ENCODE measurements at places on chromosomes 5 and 9.
A peak's percentile ranks its signal among the peaks of the same experiment; 100 is the strongest.

- no peak for DNase-seq
Measured at GRCh38 chr5:96922499-96923244, 13.2 kb upstream of the LNPEP start.

DNA sequence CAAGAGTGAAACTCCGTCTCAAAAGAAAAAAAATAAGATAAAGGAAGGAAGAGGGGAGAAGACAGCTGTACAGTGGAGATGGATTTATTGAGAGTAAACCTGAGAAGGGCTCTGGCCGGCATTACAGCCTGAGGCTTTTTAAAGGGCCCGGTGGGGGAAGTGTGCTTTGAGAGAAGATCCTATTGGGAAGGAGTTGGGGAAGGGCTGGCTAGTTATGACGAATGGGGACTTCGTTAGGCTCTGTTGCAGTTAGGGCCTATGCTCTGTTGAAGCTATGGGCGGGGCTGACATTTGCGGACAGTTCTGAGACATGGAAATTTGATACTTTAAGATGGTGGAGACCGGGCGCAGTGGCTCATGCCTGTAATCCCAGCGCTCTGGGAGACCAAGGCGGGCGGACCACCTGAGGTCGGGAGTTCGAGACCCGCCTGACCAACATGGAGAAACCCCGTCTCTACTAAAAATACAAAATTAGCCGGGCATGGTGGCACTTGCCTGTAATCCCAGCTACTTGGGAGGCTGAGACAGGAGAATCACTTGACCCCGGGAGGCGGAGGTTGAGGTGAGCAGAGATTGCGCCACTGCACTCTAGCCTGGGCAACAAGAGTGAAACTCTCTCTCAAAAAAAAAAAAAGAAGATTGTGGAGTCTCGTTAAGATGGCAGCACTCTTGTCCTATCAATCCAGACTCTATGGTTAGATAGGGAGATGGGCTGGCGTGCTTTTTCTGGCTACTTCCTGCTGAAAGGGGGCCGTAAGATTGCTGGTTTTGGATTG lies 33.2 kb downstream of the C9orf50 start:
- no peak for DNase-seq

GRCh38 chr5:9168791-9169556 lies 376.9 kb downstream of the SEMA5A start:
- no peak for DNase-seq

- DNase-seq, result no peak
Measured at GRCh38 chr5:73388740-73389139, 59.8 kb downstream of the FOXD1 start.

- DNase-seq, result no peak
Measured at GRCh38 chr5:142821733-142822487, 51.7 kb downstream of the ARHGAP26 start.

GRCh38 chr5:103829585-103829984 lies 267.0 kb upstream of the NUDT12 start:
- peak; percentile 11 for DNase-seq

DNA sequence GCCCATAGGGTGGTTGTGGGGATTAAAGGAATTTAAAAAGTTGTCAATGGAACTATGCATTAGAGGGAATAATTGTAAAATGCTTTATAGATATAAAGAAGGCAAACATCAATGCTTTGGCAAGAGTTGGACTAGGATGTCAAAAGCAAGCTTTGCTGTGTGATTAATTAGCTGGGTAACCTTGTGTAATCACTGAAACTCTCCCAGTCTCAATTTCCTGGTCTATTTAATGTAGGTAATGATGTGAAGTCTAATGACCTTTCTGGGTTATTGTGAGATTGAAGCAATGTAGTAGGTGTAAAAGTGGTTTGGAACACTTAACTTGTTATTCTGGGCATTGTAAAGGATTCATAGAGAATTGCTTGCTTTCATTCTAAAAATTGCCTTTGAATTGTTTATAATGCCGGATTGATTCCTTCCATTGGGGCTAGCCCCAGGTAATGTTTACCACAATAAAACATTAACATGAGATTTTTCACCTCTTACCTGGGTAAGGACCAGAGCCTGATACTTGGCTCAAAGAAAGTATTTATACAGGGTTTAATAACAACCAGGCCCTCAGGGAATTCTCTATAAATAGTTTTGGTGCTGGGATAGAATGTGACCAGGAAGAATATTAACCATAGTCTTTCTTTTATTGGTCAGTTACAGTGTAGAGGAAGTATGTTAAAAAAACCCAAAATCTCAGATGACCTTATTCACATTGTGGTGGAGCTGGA lies 30.0 kb upstream of the CLINT1 start:
- no peak for DNase-seq

GRCh38 chr5:20678814-20679298 lies 690.9 kb upstream of the CDH18 start:
- peak; percentile 0 for DNase-seq

GRCh38 chr5:54251981-54252380 lies 58.4 kb downstream of the ARL15 start:
- DNase-seq, result no peak

DNA sequence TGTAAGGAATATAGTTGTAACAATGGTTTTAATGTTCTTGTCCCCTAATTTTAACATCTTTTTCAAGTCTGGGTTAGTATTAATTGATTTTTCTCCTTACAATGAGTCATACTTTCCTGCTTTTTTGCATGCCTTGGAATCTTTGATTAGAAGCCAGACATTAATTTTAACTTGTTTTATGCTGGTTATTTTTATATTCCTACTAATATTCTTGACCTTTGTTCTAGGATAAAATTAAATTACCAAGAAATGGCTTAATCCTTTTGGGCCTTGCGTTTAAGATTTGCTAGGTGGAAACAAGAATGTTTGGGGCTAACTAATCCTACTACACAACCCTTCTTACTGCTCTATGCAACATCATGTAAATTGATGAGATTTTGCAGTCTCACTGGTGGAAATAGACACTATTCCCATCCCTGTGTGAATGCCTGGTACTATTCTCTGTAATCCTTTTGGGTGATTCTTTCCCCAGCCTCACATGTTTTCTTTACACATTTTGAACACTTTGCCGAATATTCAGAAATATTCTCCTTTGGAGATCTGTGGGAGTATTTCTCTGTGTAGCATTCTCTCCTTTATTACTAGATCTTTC lies 47.2 kb downstream of the ZCCHC7 start:
- no peak for DNase-seq

DNA sequence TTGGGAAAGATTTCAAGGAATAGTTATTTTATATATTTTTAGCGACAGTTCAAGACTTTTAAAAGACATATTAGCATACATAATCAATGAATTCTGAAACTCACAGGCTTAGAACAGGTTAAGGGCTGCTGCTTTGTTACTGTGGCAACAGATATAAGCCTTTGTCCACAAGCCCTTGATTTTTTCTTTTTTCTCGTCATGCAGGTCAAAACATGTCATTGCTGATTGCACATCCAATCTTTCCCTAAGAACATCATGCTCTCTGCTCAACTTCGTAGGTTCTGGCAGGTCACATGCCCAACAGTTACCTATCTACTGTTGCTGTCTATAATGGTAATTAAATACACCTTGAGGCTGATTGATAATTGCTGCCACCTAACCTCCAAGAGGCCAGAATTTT lies 172.5 kb upstream of the PTPRD start:
- DNase-seq, result no peak

DNA sequence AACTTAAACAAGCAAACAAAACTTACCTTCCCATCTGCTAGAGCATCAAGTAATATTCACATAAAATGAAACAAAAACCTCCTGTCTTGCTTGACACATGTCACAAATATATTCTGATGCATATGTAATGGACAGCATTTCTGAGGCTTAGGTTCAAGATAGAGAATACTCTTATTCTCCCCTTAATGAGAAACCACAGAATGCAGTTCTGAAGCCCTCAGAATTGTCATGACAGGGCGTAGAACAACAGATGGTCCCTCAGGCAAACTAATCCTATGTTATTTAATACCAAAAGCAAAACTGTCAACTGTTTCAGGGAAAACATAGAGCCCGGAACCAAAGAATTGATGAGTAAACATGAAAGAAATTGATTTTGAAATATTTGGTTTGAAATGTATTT lies 229.9 kb upstream of the RIOK2 start:
- no peak for DNase-seq

GRCh38 chr5:59587489-59588337 lies 305.8 kb downstream of the PDE4D start:
- peak; percentile 14 for DNase-seq

DNA sequence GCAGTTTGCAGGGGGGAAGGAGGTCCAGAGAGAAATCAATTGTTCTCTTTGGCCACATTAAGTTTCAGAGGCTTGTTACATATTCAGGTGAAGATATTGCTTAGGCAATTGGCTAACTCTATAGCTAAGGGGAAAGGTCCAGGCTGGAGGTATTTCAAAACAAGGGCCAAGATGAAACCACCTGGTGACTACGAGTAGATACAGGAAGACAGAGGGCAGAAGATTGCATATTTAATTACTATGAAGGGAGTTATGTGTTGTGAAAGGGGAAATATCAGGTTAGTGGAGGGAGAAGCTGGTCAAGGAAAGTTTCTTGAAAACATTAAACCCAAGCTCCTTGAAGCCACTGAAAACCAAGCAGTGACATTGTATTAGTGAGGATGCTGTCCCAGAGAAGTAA lies 1.9 kb upstream of the RAD23B start:
- no peak for DNase-seq

GRCh38 chr5:116137544-116138378 lies 52.9 kb downstream of the COMMD10 start:
- peak; percentile 60 for DNase-seq

- DNase-seq, result no peak
Measured at GRCh38 chr5:14036947-14037346, 92.5 kb upstream of the DNAH5 start.

- DNase-seq, result no peak
Measured at GRCh38 chr9:91089405-91090129, 272.2 kb downstream of the AUH start.

DNA sequence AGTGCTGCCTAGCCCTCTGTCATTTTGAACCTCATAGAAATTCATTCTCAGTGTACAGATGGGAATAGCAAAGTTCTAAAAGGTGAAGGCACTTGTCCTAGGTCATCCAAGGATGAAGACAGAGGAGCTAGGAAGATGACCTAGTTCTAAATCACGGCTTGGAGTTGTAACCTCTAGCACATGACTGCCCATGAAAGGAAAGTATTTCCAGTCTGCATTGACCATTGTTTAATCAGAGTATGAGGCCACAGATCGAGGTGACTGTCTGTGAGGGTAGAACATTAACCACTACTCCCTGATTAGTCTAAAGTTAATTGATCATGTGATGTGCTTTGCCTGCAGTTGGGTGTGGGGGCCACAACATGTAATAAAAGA lies 674 bp upstream of the TNFSF15 start:
- DNase-seq, result no peak

- no peak for DNase-seq
Measured at GRCh38 chr9:87370049-87370685, 127.5 kb upstream of the DAPK1 start.

DNA sequence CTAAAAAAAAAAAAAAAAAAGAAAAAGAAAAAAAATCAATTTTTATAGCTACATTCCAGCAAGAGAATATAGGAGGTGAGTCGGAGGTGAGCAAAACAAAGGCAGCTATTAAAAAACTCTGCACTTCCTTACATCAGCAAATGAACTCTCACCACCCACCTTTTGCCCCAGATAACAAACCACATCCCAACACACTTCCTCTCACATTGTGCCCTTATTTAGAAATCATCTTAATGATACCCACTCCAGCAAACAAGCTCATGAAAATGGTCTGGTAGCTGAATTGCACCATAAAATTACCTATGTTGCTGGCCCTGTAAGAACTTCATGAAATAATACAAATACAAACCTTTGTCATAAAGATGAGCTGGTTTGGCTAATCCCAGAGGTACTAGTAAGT lies 82.9 kb downstream of the CEMIP2 start:
- DNase-seq, result no peak

GRCh38 chr9:1941989-1942388 lies 73.2 kb upstream of the SMARCA2 start:
- no peak for DNase-seq

DNA sequence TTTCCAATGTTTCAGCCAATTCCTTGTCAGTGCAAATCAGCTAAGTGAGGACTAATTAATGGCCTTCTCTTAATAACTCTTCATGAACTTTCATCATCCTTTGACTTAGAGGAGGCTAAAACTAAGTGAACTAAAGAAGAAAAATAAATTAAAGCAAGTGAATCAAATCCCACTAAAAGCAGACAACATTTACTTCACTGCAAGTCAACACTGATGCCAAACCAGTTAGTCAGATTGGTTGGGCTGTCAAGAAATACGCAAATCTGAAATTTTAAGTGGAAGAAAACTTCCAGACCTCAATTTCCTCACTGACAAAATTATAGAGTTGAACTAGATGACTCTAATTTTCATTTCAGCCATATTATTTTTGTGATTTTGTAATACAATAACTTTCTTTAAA lies 137.2 kb upstream of the PRLR start:
- DNase-seq, result no peak

- DNase-seq, result peak; percentile 68
Measured at GRCh38 chr9:19160085-19160484, 32.8 kb upstream of the PLIN2 start.

GRCh38 chr9:135154050-135154615 lies 66.7 kb downstream of the OLFM1 start:
- no peak for DNase-seq

- no peak for DNase-seq
Measured at GRCh38 chr5:174044466-174045254, 846 bp upstream of the NSG2 start.

GRCh38 chr9:1721196-1721595 lies 294.0 kb upstream of the SMARCA2 start:
- no peak for DNase-seq

DNA sequence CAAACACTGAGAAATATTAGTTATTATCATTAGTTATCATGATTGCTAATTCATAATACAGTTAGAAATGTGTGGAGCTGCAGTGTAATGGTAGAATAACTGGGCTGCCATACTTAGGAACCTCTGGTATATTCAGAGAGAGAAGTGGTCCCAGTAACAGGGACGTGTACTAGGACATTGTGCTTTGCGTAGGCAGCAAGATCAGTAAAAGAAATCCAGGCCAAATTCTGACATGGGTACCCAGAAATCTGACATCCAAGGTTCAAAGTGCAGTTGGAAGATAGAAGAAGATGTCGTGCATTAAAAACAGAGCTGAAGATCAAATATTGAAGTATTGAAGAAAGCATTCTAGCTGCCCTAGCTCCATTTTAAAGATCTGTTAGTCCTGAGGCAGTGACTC lies 1160.7 kb upstream of the DMAC1 start:
- no peak for DNase-seq

- DNase-seq, result peak; percentile 73
Measured at GRCh38 chr5:60945813-60946187, 795 bp downstream of the NDUFAF2 start.

- no peak for DNase-seq
Measured at GRCh38 chr5:164098531-164098930, 593.1 kb downstream of the MAT2B start.

DNA sequence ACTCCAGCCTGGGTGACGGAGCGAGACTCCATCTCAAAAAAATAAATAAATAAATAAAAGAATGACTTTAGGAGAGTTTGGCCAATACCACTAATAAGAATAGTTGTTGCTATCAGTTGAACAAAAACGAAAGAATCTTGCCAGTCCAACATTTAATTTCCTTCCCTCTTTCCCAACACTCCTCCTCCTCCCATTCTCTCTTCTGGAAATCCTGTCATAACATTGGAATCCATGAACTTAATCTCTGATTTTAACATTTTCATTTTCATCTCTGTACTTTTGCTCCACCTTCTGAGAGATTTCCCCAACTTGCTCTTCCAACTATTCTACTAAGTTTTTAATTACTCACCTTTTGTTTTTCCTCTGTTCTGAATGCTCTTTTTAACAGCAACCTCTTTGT lies 42.8 kb upstream of the CDK20 start:
- DNase-seq, result no peak

- no peak for DNase-seq
Measured at GRCh38 chr5:173512637-173513435, 103.6 kb downstream of the BOD1 start.

- DNase-seq, result no peak
Measured at GRCh38 chr5:135319928-135320606, 79.0 kb downstream of the MACROH2A1 start.
